Dorsolateral prefrontal cortex (tissue), 122 donors: ENCODE measurements at places on chromosomes 2 and 18.

DNA sequence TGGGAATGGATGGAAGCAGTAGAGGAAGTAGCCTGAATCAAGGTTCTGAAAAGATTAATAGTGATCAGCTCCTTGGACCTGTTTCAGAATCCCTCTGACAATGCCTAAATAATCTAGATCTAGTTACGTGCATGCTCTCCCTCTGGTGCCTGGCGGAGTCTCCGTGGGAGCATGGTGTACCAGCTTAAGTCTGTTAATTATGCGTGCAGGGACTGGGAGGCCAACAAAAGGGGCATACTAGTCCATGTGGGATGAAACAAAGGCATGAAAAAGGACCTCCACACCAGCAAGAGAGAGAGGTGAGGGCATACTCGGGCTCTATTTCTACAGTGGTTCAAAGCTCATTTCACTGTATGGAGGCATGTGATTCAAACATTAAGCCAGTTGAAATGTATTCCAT, 200.3 kb downstream of the DPP4 start:
- no peak for DNase-seq

DNA sequence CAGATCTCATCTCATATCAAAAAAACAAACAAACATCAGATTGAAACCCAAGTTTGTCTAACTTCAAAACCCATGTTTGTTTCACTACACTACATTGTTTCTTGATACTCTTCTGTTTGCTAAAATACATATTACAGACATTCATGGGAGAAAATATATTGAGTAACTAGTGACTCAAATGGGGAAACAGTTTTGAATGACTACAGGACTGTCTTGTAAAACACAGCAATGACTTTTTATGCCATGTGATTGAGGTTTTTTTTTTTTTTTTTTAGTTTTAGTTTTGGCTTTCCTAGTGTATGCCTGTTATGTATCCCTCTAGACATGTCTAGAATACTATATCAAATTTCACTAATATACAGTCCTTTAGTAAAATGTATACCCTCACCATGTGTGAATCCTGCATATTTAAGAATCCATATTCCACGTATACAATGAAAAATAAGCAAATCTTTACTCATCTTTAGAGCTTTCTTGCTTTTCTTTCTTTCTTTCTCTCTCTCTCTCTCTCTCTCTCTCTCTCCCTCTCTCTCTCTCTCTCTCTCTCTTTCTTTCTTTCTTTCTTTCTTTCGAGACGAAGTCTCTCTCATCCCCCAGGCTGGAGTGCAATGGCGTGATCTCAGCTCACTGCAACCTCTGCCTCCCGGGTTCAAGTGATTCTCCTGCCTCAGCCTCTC, 46.6 kb upstream of the SERTAD2 start:
- no peak for DNase-seq

DNA sequence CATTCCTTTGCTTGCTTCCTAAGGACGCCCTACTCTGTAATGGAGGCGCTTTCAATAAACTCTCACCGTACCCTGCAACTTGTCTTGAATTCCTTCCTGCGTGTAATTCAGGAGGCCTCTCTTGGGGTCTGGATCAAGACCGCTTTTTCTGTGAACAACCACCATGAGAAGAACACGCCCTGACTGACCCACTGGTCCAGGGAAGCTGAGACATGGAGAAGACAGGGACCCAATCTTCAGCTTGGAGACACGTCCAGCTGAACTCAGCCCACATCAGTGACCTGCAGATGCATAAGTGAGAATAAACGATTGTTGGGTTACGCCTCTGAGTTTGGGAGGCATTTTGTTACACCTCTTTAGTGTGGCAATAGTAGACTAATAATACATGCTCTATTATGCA, 7.8 kb upstream of the NARS1 start:
- DNase-seq = no peak

- DNase-seq = no peak
Measured at GRCh38 chr18:55504808-55505207, 83.2 kb downstream of the TCF4 start.

GRCh38 chr2:85421260-85422071, 3.0 kb downstream of the SH2D6 start:
- DNase-seq = no peak
